ENCODE measurements at places on chromosomes 6 and 20.

DNA sequence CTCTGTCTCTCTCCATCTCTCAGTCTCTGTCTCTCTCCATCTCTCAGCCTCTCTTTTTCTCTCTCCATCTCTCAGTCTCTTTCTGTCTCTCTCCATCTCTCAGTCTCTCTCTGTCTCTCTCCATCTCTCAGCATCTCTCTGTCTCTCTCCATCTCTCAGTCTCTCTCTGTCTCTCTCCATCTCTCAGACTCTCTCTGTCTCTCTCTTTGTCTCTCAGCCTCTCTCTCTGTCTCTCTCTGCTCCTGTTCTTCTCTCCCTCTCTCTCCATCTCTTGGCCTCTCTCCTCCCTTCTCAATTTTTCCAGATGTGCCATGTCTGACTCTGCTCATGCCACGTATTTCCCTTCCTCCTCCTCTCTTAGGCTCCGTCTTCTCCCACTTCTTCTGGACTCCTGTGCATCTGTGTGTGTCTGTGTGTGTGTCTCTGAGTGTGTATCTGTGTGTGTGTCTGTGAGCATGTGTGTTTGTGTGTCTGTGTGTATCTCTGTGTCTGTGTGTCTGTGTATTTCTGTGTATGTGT, 72.7 kb downstream of the SRC start:
- no peak for DNase-seq

DNA sequence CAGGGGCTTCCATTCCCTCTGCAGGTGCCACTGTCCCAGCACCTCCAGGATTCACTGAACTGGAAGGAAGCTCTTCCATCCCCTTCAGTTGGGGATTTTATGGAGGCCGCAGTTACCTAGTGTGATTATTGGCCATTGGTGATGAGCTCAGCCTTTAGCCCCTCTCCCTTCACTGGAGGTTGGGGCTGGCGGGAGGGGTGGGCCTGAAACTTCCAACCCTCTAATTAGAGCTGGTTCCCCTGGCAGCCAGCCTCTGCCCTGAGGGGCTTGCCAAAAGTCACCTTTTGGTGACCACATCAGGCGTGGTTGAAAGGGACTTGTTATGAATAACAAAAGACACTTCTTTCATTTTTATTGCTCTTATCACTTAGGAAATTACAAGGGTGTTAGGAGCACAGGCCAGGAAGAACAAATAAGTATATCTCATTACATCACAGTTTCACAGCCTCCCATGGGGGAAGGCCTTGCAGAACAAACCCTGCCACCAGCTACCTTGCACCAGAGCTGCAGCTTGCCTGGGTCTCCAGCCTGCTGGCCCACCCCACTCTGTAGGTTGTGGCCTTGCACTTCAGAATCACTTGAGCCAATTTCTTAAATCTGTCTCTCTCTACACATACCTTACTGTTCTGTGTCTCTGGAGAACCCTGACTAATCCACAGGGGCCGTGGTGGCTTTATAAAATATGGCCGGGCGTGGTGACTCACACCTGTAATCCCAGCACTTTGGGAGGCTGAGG, 5.0 kb downstream of the PYGB start:
- DNase-seq: no peak

DNA sequence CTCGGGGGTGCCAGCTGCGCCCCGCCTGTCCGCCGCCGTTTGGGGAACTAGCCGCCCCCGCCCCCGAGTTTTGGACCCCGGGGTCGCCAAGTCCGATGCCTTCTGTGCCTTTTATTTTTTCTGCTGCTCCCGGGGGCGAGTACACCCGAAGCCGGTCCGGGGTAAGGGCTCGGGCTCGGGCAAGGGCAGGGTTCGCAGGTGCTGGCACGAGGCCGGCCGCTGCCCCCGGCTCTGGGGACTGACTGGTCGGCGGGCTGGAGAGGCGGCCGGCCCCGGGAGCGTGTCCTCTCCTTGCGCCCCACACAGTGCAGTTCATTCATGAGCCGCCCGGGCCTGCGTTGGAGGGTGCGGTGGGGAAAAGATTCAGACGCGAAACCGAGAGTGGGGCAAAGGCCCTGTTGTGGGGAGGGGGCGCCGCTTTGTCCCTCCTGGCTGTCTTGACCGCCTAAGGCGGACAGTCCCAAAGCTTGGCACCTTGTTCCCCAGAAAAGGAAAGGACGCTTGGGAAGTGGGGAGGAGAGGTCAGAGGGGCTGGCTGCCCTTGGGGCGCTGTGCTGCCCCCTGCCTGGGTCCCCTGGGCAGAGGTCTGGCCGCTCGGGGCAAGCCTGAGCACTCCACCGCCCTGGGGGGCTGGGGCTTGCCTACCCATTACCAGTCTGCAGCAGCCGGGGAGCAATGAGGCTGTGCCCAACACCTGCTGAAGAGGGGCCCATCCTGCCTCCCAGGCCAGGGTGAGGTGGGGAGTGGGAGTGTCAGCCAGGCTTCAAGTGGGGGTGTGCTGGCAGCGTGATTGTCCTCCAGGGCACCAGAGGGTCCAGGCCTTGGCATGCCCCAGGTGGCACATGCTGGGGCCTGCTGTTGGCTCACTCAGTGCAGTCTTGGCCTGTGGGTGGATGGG, 915 bp downstream of the TMEM63B start:
- DNase-seq: peak; percentile 49

- no peak for DNase-seq
These were observed 12.0 kb downstream of the TOMM6 start for GRCh38 chr6:41799559-41799911.

GRCh38 chr6:134674562-134674961, 275.3 kb downstream of the ALDH8A1 start:
- no peak for DNase-seq

DNA sequence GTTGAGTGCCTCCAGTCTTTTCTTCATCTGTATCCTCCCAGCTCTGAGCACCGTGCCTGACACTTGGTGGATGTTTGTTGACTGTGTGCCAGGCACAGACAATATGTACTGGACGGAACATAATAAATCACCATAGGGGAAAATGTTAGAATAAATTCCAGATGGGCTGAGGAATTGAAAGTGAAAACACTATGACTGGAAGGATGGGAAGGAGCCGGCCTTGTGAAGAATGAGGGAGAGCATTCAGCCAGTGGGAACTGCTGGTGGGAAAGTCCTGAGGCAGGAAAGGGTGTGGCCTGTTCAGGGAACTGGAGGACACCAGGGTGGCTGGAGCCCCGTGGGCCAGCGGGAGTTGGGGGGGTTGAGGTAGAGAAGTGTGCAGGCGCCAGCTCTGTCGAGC, 75.4 kb downstream of the MTHFD1L start:
- DNase-seq: no peak

GRCh38 chr6:48222241-48222640, 111.2 kb upstream of the PTCHD4 start:
- no peak for DNase-seq

DNA sequence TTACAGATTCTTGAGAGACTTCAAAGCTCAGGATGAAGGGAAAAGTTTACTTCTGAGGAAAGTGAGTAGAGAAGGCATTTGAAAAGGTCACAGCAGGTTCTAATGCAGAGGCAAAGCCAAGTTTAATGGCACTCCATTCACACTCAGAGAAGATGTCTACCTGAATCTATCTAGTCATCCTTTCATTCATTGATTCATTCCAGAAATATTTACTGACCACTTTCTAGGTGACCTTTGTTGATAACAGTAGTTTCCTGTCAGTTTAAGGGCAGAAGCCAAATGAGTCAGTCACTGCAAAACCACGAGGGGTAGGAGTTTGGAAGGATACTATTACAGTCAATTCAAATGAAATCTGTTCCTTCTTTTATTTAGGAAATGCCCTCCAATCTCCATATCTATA, 30.8 kb downstream of the FBXO5 start:
- DNase-seq: no peak

DNA sequence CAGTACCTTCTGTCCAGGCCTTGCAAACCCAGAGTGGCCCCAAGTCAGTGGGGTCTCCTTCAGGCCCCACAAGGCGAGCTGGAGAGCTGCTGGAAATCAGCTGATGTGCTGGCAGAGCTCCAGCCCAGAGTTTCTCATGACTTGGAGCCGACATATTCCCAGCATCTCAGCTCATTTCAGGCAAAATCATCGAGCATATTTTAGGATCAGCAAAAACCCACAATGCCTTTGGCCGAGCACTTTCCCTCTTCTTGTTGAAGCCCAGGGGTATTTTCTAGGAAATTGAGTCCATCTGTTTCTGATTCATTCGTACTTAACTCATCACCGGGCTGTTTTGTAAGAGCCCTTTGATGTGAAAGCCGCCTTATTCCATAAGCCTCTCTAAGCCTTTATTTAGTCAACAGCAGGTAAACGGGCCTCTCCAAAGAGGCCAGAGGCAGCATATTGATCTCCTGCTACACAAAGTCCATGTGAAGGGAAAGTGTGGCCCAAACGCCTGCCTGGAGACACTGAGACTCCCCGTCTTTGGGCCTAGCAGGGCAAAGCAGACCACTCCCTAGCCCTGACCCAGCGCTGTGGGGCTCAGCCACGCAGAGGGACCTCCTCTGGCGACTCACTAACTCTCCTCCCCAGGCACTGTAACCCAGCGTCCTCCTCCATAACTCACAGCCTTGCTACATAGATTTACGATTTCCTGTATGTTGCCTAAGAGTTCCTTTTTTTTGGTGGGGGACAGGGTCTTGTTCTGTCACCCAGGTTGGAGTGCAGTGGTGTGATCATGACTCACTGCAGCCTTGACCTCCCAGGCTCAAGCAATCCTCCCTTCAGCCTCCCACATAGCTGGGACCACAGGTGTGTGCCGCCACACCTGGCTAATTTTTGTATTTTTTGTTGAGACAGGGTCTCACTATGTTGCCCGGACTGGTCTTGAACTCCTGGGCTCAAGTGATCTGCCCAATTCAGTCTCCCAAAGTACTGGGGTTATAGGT, 12.1 kb upstream of the C20orf203 start:
- DNase-seq: no peak

GRCh38 chr20:21622097-21622857, 83.2 kb upstream of the PAX1 start:
- no peak for DNase-seq

- DNase-seq: no peak
These were observed 657.2 kb downstream of the PRIM2 start for GRCh38 chr6:57974653-57975052.

- DNase-seq: no peak
These were observed 651 bp upstream of the BLTP3A start for GRCh38 chr6:34791164-34791700.

DNA sequence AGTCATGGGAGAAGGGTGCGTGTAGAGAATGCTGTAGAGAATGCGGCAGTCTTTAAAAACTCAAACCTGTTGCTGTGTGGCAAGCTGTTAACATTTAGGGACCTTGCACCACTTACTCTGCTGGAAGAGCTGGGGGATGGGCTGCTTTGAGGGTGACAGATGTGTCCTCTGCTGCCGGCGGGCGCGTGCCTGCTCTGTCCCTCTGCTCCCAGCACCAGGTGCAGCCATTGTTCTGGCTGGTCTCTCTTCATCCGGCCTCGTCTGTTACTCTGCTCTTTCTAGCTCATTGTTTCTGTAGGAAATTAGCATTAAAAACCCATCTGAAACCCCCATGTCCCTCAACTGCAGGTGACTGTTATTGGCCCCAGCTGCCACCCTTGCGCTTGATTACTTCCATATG, 78.5 kb downstream of the CBFA2T2 start:
- DNase-seq: no peak

DNA sequence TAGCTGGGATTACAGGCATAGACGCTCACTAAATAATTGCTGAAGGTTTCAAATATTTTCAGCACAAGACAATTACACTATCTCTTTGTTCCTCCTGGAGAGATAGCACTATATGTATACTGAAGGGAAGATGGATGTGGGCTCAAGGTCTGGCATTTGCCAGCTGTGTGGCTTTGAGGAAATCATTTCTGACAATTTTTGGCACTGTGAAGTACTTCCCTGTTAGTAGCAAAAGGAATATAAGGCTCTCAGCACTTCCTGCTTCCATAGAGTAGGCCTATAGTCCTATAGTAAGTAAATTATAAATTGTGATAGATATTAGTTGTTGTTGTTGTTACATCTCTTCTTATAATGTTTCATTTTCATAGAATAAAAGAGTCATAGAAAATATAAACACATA, 271.1 kb downstream of the SAMD5 start:
- no peak for DNase-seq

DNA sequence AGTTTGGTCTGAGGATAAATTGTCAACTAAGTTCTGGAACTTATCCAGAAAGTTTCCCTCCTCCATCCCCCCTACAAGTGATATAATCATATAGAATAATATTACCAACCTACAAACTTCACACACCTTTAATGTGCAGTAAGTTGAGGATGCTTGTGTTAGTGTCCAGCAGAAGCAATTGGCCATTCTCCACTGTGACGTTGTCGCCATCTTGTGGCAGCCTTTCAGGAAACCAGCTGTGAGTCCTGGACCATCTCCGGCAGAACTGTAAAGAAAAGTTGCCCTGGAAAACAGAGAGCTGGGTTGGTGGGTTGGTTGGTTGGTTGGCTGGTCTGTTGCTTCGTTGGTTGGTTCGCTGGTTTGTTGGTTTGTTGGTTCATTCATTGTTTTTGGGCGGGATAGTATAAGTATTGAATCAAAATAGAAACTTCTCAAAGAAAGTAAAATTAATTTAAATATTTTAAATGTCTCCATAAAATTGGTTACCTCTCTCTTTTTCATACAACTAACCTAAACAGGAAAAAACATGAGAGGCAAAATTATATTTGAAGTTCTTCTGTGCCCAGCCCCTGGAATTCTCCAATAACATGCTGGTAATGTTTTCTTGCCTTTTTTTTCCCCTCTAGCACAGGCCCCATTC, 127.5 kb downstream of the PKHD1 start:
- DNase-seq: peak; percentile 69

- no peak for DNase-seq
These were observed 223.0 kb downstream of the NKAIN2 start for GRCh38 chr6:124026694-124027093.

GRCh38 chr6:8030920-8031319, 33.3 kb downstream of the BLOC1S5 start:
- DNase-seq: no peak

DNA sequence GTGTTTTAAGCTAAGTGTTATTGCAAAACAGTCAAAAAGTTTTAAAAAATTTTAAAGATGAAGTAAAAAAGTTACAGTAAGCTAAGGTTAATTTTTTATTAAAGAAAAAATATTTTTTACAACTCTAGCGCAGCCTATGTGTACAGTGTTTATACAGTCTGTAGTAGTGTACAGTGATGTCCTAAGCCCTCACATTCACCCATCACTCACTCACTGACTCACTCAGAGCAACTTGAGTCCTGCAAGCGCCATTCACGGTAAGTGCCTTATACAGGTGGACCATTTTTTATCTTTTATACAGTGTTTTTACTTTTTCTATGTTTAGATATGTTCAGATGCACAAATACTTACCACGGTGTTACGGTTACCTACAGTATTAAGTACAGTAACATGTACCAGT, 83.4 kb upstream of the STMND1 start:
- DNase-seq: no peak

Data from HEK293T (cell line).